ENCODE measurements at places on chromosomes 2 and 18. TPM values are rescaled to one million over a fixed set of nuclear protein-coding genes. Genes with fewer than 3 reads are reported as not detected.

CFC1 gene
- total RNA-seq: not detected

PLA2R1 gene
- total RNA-seq: not detected

ZBTB7C gene
- 0.09 TPM for total RNA-seq

MSH6 gene
- 93.8 TPM for total RNA-seq

ABCG5 gene
- total RNA-seq: not detected

CCNT2 gene
- total RNA-seq: 41.1 TPM

ERFE gene
- not detected for total RNA-seq

NOL4 gene
- not detected for total RNA-seq

SLC30A3 gene
- total RNA-seq: 0.47 TPM

EPB41L3 gene
- total RNA-seq: 0.45 TPM

GALNT3 gene
- total RNA-seq: 11.3 TPM

CABYR gene
- total RNA-seq: 0.76 TPM

G6PC2 gene
- not detected for total RNA-seq

CRYGC gene
- not detected for total RNA-seq

LONRF2 gene
- total RNA-seq: 0.21 TPM

SLC8A1 gene
- 0.44 TPM for total RNA-seq

TFCP2L1 gene
- 0.06 TPM for total RNA-seq

GNAL gene
- total RNA-seq: 0.52 TPM

Measured in activated CD8-positive, alpha-beta memory T cell treated with anti-CD3 and anti-CD28 coated beads, Interleukin-2, amount 10 ng/mL, durations not matched to agents 7 days and 5 days (primary cell).